Left hindlimb (tissue), 1 donor: ENCODE measurements at places on chromosomes 1 and 21.

DNA sequence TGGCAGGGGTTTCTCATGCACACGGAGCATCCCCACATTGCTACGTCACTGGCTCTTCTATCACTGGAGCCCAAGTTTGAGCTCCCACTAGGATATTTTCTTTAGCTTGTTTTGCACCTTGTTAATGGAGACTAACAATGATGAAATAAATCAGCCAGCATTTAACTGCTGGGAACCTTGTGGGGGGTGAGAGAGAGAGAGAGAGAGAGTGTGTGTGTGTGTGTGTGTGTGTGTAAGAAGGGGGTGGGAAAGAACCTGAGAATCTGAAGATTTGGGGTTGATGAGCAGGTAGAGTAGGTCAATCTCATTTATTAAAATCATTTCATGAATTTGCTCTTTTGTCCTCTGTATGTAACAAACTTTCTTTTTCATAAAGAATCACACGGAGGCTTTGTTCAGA, 624 bp downstream of the C8B start:
- no peak for DNase-seq

DNA sequence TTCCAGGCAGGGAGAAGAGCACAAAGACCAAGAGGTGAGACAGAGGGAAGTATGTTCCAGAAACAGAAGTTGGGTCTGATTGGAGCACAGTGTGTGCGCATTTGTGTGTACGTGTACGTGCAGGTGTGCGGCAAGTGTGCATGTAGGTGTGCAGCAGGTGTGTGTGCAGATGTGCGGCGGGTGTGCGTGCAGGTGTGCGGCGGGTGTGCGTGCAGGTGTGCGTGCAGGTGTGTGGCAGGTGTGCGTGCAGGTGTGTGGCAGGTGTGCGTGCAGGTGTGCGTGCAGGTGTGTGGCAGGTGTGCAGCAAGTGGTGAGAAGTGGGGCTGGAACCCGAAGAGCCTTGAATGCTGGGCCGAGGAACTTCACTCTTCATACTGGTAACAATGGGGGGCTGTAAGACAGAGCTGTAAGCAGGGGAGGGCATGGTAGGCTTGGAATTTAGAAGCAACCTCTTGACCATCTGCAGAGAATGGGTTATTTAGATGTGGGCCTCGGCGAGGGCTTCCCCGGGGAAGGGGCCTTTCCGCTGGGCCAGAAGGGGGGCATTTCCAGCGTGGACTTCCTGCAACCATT, 118.0 kb upstream of the WNT4 start:
- no peak for DNase-seq

GRCh38 chr1:214282630-214283242, 1.8 kb downstream of the SMYD2 start:
- no peak for DNase-seq

DNA sequence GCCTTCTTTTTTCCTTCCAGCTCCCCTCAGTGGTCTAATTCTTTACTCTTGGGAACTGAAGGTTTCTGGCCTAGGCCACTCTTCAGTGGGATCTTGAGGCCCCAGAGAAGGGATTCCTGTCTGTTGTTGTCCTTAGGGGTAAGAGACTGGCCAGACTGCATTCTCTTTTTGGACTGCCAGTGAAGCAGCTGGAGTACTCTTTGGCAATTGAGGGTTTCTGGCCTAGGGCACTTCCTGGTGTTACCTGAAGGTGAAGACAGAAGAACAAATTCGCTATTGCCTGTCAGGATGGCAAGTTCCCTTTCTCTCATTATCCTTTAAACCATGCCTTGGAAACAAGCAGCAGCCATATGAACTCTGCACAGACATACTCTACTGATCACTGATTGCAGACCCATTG, 286.6 kb upstream of the ZP4 start:
- no peak for DNase-seq

DNA sequence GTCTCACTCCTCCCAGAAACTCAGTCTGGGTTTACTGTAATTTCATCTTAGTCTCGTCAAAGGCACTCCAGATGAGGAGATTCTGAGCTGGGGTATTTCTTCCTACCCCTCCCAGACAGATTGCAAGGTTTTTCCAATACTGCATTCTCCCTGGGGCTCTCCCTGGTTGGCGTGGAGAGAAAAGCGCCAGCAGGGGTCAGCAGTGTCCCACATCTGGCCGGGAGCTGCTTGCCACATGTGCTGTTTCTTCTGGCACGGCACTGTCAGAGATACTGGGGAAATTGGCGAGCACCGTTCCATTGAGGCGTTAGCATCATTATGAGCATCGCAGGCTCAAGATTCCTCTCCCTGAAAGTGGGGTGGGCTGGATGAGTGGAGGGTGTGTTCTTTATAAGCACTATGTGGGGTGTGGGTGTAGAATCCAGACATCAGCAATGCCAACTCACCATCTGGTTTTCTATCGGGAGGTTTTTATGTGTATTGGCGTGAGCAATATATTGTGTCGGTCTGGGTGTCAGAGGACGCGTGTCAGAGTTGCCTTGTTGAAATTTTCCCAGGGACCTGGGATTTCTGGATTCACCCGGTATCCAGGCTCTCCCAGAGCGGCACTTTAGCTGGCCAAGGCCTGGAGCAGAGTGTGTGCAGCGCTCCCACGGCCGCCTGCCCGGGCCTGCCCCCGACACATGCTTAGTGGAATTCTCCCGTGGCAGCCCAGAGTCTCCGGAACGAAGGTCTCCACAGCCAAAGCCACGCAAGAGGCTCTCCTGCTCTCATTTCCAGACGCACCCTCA, 8.0 kb upstream of the NAV1 start:
- DNase-seq, result peak; percentile 93

GRCh38 chr1:213820362-213821149, 167.2 kb upstream of the PROX1 start:
- no peak for DNase-seq

GRCh38 chr21:42674351-42674940, 21.0 kb downstream of the PDE9A start:
- peak; percentile 88 for DNase-seq

DNA sequence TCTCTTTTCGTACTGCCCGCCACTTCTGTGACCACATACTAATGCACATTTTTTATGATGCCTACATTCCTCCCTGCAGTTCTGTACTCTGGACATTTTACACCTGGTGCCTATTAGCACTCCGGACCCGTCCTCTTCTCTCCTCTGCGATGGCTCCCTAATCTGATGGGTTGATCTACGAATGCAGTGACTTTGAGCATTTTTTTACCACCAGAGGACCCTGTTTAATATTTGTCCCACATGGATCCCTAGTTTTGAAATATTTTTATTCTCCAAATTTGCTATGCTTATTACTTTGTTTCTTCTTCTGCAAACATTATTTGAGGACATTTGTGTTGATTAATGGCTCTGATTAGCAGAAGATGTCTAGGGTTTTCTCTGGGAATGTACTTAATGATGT, 5.2 kb downstream of the PPFIA4 start:
- DNase-seq, result no peak

GRCh38 chr1:20540281-20540680, 12.1 kb upstream of the FAM43B start:
- no peak for DNase-seq

DNA sequence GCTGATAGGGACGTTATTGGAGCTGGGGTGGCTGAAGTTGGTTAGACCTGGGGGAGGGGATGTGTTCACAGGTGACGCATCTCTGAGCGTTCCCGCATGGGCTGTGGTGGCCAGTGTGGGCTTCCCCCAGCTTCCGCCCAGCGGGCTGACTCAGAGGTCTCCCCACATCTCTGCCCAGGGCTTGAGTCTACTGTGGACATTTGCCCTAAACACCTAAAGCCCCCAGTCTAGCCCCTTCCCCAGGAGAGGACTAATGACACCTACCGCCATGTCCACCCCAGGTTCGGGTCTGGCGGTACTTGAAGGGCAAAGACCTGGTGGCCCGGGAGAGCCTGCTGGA, 2.0 kb downstream of the AGRN start:
- DNase-seq, result no peak
